Fibroblast of skin of right quadriceps (primary cell): ENCODE measurements at places on chromosomes 2 and 18.

- no peak for DNase-seq
Observed at GRCh38 chr2:137813176-137813575, 151.1 kb upstream of the HNMT start.

GRCh38 chr2:147636238-147636882, 208.5 kb upstream of the ACVR2A start:
- peak; percentile 71 for DNase-seq

GRCh38 chr18:26119246-26119645, 14.4 kb upstream of the PSMA8 start:
- DNase-seq: no peak

DNA sequence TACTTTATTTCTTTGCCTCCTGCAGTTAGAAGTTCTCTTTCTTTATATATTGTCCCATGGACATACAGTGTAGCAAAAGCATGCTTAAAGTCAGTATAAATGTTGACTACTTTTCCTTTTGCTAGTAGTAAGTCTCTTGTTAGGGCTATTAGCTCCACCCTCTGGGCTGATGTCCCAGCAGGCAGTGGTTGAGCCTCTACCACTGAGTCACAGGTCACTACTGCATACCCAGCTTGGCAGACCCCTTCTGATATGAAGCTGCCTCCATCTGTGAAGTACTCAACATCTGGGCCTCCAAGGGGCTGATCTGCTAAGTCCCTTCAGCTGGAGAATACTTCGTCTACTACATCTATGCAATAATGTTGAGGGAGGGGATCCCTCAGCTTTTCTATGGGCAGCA, 61.0 kb upstream of the SLC35G4 start:
- no peak for DNase-seq

DNA sequence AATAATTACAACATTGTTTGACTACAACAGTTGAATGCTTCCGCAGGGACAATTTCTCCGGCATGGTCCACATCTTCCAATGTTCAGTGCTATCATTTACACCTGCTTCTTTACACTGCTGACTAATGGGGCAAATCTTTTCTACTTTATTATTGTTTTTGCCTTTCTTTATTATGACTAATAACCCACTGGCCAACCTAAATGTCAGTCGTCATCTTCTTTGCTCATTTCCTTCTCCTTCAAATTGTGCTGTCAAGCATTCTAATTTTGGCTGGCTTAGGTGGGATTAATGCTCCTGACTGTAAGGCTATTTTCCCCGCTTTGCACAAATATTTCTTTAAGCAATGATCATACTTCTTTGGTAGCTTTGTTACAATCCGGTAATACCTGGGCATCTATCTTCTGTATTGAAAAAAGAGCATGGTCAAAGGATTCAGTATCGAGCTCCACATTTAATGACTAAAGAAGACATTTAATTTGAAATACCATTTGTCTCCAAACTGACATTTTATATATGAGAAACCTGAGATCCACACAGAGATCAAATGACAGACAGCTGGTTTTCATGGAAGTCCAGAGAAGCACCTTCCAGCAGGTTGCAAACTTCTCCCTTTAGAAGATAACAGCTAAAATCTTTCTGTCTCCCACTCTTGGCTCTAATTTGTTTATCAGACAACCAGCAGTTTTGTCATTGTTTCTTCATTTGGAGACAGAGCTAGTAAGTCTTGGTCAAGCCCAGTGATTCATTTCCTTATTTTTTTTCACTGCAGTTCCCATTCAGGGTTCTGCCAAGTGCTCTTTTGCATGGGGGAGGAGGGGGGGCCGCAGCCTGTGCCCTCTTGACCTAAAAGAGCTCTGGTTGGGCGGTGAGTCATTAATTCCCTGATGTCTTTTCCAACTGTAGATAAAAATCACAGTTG, 132.9 kb downstream of the SOCS6 start:
- peak; percentile 88 for DNase-seq

DNA sequence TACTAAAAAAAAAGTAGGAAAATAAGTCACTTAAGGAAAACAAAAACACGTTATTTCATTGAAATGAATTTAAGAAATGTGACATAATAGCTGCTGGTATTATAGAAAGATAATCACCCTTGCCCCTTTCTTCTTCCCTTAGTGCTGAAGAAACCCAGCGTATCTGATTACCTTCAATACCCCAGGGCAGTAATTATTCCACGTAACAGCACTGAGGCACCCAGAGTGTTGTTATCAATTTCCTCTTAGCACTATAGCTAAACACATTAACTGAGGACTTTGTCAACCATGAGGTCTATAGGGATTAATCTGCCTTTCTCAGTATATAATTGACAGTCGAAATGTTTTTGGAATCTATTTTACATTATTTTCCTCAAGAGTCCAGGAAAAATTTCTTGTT, 180.0 kb upstream of the NXPH2 start:
- DNase-seq: no peak

DNA sequence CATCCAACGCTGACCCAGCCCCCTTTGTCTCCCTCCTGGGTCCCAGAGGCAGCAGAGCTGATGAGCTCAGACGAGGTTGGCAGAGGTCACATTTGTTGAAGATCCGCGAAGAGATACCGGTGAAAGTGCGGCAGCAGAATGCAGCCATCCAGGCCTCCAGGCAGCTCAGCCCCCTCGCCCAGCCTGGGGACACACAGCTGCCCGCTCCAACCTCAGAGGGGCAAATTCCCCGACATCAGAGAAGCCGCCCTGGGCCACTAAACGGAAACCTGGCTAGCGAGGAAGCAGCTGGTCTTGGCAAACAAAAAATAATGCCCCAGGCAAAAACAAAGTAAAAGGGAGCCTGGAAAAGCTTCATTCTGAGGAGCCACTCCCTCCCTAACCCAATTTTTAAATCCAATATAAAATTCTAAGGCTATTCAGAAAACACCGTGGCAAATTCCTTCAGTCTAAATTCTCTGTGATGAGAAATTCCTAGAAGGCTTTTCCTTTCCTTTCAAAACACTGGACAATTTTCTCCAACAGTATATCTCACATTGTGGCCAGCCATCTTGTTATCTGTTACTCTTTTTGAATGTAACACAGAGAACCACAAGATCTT, 262.4 kb downstream of the SS18 start:
- peak; percentile 53 for DNase-seq

- DNase-seq: peak; percentile 19
Observed at GRCh38 chr18:51890762-51891161, 449.2 kb upstream of the DCC start.

GRCh38 chr2:88199912-88200682, 30.0 kb downstream of the THNSL2 start:
- DNase-seq: no peak

DNA sequence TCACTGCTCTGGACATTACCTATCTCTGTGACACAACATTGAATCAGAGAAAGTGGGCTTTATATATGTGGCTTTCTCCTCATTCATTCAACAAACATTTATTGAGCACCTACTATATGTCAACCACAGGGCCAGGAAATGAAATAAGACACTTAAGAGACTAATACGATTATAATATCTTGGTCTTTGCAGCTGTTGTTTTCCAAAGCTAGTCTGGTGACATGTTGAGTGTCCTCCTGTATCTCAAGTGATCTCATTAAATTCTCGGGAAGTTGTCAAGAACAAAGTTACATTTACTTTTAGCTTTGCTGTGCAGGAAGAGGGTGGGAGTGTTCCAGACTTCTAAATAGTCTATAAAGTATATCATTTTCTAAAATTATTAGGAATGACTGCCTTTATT, 164.6 kb upstream of the SP5 start:
- DNase-seq: no peak
